ENCODE measurements at places on chromosomes 1 and 21. TPM values are rescaled to one million over a fixed set of nuclear protein-coding genes. Genes with fewer than 3 reads are reported as not detected.

DNA sequence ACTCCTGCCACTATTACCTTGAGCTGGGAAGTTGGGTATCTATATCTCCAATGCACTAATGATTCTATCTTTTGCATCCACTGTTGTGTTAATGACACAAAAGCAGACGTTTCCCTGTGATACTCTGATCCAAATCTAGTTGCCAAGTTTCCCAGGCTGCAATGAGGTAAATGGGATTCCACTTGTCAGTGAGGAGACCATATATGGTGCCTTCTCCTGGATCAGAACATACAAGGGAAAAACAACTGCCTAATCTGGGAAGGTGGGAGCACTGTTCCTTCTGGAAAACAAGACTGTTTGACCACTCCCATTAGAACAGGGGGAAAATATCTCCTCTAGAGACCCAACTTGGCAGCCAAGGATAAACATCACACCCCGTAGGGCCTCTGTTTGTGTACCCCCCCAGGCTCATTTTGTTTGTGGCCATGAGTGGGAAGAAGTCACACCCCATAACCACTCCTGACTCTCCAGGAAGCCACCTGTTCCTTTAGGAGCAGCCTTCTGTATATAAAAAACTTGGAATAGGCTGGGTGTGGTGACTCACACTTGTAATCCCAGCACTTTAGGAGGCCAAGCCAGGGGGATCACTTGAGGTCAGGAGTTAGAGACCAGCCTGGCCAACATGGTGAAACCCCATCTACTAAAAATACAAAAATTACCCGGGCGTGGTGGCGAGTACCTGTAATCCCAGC is 28.5 kb upstream of the SLC6A9 start:
- no peak for DNase-seq

- no peak for DNase-seq
Observed at GRCh38 chr1:228474507-228474906, 12.7 kb upstream of the RNF187 start.

- DNase-seq = no peak
Observed at GRCh38 chr1:221415651-221416050, 326.2 kb downstream of the DUSP10 start.

The CA14 gene
- 0.71 TPM for total RNA-seq

The CAPN8 gene
- total RNA-seq = not detected

The ANKRD35 gene
- 3.8 TPM for total RNA-seq

The TRIM46 gene
- 4.8 TPM for total RNA-seq

The SLC1A7 gene
- 0.89 TPM for total RNA-seq

All from sciatic nerve (tissue), 2 donors.